Brain microvascular endothelial cell (primary cell): ENCODE measurements at places on chromosomes 4 and X.
A peak's percentile ranks its signal among the peaks of the same experiment; 100 is the strongest.

- no peak for DNase-seq
Observed at GRCh38 chr4:163256680-163257343, 75.6 kb downstream of the NPY1R start.

- DNase-seq, result no peak
Observed at GRCh38 chr4:156778093-156778492, 193.5 kb downstream of the PDGFC start.

GRCh38 chr4:142645475-142646108 is 200.5 kb downstream of the INPP4B start:
- DNase-seq, result peak; percentile 35

GRCh38 chrX:153688911-153689590 is 1.3 kb downstream of the SLC6A8 start:
- DNase-seq, result no peak

- DNase-seq, result no peak
Observed at GRCh38 chr4:82043081-82043808, 330.5 kb downstream of the HNRNPD start.

GRCh38 chr4:26736621-26737020 is 124.0 kb upstream of the STIM2 start:
- no peak for DNase-seq

- no peak for DNase-seq
Observed at GRCh38 chr4:80475798-80476197, 140.3 kb downstream of the CFAP299 start.

- DNase-seq, result no peak
Observed at GRCh38 chr4:180665481-180665880, 1577.7 kb upstream of the TENM3 start.

GRCh38 chr4:30256116-30256832 is 463.9 kb upstream of the PCDH7 start:
- DNase-seq, result no peak

DNA sequence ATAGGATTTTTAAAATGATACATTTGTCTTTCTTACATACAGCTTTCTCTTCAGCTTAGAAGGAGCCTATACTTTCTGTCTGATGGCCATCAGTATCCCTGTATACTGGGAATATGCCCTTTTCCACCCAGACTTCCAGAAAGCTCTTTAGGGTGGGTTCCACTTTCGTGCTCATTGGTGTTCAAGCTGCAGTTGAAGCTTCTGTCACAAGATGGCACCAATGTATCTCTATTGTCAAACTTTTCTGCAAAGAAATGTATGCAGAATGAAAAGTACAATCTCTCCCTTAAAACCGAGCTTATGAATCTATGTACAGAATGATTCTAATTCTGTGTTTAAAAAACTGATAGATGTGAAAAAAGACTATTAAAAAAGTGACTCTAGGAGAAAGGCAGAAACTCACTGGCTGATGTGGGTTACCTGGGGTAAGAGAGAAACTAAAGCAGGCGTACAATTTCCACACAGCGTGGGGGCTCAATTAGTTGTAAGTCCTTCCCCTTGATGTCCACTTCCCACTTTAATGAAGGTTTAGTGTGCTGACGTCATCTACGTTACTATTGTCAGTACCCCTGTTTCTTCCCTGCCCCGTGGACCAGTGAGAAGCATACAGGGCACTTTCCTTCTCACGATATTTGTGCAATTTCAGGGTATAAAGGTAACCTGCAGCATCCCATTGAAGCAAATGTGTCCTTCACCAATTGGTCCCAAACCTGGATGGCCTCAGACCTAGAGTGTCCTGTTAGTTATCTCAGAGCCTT is 57.3 kb upstream of the TCEAL2 start:
- DNase-seq, result peak; percentile 24

DNA sequence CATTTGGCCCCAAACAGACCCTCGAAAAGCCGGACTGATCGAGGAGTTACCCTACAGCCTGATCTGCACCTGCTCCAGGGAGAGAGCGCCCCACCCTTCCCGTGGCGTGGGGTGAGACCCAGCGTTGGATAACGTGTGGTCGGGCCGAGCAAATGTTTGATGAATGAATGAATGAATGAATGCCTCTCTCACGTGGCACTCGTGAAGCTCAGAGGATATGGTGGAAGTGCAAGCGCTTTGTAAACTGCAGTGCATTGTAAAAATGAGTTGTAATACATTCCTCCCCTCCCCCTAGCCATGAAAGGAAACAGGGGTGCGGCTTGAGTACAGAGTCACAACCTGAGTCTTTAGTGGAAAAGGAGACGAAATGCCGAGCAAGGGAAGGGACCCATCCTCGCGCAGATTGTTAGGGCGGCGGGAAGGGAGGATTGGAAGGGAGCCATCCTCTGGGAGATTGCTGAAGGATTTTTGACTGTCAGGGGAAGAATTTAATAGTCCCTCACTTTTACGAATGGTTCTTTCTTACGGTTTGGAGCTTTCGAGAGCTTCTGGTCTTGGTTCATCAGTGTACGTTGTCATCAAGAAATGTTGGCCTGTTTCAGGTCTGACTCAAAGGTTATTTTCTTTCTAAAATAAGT is 772 bp upstream of the FBXW7 start:
- peak; percentile 42 for DNase-seq

DNA sequence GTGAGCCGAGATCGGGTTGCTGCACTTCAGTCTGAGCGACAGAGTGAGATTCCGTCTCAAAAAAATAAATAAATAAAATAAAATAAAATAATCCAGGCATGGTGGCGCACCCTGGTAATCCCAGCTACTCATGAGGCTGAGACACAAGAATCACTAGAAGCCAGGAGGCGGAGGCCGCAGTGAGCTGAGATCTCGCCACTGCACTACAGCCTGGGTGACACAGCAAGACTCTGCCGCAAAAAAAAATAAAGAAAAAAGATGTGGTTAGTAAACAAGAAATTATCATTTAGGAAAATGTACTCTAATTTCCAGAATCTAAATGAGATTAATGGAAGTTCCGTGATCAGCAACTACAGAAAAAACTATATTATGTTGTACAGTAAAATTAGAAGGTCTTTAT is 14.5 kb upstream of the LRBA start:
- DNase-seq, result no peak

DNA sequence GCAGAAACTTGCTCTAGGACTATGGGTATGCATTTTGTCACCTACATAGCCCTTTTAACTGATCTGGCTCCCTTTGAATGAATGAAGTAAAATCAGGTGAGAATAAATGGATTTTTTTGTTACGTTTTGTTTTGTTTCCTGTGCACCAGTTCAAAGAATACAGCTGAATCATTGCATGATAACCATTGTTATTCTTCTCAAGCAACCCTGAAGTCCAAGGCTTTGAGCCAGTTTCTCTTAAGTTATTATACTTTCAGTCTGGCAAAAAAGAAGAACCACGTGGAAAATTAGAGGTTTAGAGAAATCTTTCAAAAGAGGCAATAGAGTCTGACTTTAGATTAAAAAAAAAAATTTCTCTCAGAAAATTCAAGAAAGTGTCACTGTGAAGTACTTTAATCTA is 398.6 kb upstream of the TECRL start:
- DNase-seq, result no peak

DNA sequence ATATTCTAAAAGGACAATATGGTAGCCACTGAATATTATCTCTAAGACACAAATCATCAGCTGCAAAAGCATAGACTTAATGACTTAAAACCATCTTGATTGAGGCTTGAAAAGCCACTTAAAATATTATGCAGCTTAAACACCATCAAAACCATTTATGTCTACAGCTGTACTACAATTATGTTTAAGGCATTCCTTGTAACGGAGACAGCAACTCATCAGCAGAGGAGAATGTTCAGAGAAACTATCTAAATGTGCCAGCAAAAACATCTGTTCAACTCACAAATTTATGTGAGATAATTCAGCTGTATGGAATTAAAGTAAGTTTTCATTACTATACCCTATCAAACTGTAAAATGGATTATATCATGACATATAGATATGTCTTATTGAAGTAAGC is 147.9 kb upstream of the CTSO start:
- no peak for DNase-seq

- no peak for DNase-seq
Observed at GRCh38 chrX:80022363-80023031, 7.9 kb downstream of the TBX22 start.

GRCh38 chr4:40916218-40916555 is 166.4 kb downstream of the NSUN7 start:
- peak; percentile 77 for DNase-seq

GRCh38 chrX:15202454-15203177 is 67.3 kb downstream of the ASB9 start:
- no peak for DNase-seq
